ENCODE measurements at places on chromosomes 3 and 15.

- DNase-seq, result no peak
These were observed 34.4 kb downstream of the B3GNT5 start for GRCh38 chr3:183287301-183287971.

GRCh38 chr15:43792761-43793476, 799 bp downstream of the SERF2 start:
- no peak for DNase-seq

GRCh38 chr3:134291319-134292254, 40.9 kb upstream of the RYK start:
- DNase-seq, result no peak

- no peak for DNase-seq
These were observed 643 bp upstream of the LMCD1 start for GRCh38 chr3:8500989-8501370.

- DNase-seq, result no peak
These were observed 14.3 kb downstream of the MEF2A start for GRCh38 chr15:99580076-99580475.

- no peak for DNase-seq
These were observed 688.7 kb downstream of the TUSC7 start for GRCh38 chr3:117398141-117398899.

DNA sequence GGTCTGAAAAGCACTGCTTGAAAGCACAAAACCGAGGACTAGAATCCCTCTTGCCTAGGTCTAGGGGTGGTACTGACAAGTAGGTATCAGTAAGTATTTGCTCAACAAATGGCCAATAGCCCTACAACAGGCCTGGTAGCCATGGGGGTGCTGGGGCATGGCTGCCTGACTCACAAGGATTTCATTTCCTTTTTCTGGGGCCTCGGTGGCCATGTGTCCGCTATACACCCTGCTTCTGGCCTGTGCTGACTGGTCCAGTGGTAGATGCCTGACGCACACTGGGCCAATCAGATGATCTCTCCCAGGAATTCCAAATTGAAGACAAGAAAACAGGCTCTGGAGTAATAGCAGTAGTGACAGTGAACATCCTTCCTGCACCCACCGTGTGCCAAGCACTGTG, 29.4 kb downstream of the MELTF start:
- no peak for DNase-seq

- no peak for DNase-seq
These were observed 11.2 kb downstream of the ANP32A start for GRCh38 chr15:68809517-68809916.

DNA sequence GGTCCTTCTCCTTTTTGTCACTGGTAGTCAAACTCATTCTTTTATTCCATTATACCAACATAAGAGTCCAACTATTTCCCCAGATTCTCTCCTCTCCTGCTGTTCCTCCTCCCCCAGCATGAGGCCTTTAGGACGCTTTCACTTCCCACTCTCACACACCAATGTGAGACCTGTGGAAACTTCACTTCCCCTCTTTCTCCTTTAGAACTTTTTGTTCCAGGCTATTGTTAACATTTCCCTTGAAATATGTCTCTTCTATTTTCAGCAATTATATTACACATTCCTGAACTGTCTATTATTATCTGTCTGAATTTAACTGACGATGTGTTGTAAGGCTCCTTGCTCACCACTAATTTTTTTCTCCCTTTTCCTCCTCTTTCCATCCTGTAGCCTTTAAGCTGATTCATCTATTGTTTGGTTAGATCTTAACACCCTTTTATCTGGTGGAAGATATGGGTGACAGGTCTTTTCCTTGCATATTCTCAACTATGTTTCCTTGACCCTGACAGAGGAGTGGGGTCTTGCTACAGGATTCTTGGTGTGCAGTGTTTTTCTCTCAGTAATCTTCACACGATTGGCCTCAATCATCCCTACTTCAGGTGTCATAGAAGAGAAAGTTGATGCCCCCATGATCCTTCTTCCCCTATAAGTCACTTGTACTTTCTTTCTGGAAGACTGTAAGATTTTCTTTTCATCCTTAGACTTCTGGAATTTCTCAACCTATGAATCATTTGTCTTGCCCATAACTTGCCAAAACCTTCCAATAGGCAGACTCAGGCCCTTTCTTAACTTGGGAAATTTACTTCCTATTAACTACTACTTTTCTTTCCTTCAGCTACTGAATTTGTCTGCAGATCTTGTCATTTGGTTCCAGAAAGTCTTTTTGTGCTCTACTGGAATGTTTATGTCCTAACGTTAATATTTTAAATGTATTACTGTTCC, 5.9 kb downstream of the CYP19A1 start:
- no peak for DNase-seq

GRCh38 chr15:73334086-73334485, 34.7 kb downstream of the HCN4 start:
- DNase-seq, result no peak

All from activated T-helper 9 cell treated with anti-CD3 and anti-CD28 coated beads, Interleukin-2, amount 50 U/mL, for 16 hours (primary cell).